ENCODE measurements at places on chromosomes 12 and 14.

GRCh38 chr12:102478405-102479098 is 1.8 kb downstream of the IGF1 start:
- peak; percentile 11 for DNase-seq

- DNase-seq: no peak
Measured at GRCh38 chr14:96078625-96079016, 39.5 kb downstream of the C14orf132 start.

GRCh38 chr12:94795520-94795919 is 145.2 kb upstream of the TMCC3 start:
- no peak for DNase-seq

DNA sequence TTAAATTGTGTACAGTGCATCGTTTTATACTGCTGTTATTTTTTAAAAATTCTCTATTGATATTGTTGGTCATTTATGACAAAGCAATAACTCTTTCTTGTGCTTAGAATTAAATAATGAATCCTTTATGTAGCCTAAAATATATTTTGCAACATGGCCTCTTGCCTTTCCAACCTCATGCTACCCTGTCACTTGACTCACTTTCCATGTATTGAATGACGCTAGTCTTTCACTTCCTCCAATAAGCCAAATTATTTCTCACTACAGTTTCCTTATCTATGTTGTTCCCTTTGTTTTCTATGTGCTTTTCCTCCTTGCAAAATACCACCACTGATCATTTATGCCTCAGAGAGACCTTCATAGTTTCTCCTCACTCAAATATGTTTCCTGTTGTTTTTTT is 16.3 kb upstream of the EPYC start:
- no peak for DNase-seq

- no peak for DNase-seq
Measured at GRCh38 chr14:29085546-29085945, 319.0 kb downstream of the FOXG1 start.

- DNase-seq: no peak
Measured at GRCh38 chr14:71606575-71606974, 325.7 kb upstream of the RGS6 start.

GRCh38 chr12:64180951-64181350 is 41.1 kb downstream of the KICS2 start:
- no peak for DNase-seq
